Right ventricle myocardium superior (tissue), 1 donor: ENCODE measurements at places on chromosomes 16 and 17. TPM values are rescaled to one million over a fixed set of nuclear protein-coding genes. Genes with fewer than 3 reads are reported as not detected.

CCL18 gene
- total RNA-seq = 2.7 TPM

CDRT15 gene
- not detected for total RNA-seq

ITGB4 gene
- total RNA-seq = 9.4 TPM

TIMP2 gene
- total RNA-seq = 114 TPM

PRSS36 gene
- total RNA-seq = 2.2 TPM

KCNAB3 gene
- 0.38 TPM for total RNA-seq

CHST5 gene
- 0.22 TPM for total RNA-seq

SLC5A11 gene
- total RNA-seq = not detected
